ENCODE measurements at places on chromosomes 2 and 18. TPM values are rescaled to one million over a fixed set of nuclear protein-coding genes. Genes with fewer than 3 reads are reported as not detected.

DNA sequence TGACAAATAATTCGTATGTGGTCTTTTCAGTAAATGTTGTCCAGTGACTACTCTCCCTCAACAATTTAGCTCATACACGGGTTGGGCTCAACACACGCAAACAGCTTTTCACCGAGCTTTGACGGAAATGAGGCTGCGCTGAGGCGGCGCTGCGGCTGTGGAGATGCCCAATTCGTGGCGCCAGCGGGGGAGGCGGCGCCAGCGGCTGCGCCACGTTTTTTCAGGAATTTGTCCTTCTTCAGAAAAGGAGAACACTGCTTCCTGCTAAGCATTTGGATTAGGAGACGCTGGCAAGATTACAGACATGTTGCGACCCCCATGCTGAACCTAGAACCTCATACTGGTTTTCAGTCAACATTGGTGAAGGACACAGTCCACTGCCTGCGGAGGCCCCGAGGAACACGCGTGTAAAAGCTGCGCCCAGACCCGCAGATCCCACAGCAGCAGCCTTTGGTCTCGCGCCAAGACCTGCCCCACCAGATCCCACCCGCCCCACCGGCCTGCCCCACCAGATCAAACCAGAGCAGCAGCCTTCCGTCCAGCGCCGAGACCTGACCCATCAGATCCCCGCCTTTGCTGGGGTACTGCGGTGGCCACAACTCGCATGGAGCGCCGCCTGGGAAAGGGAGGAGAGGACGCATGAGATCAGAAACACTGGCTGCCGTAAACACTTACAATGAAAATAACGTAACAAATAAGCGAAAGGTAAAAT, 173.8 kb downstream of the TMEM18 start:
- H3K27ac ChIP-seq = no peak overlapping the region
- H3K4me3 ChIP-seq = no peak overlapping the region
- no peaks in the 10 kb centered on the region for H3K4me1 ChIP-seq
- no peaks in the 10 kb centered on the region for H3K36me3 ChIP-seq
- DNase-seq = peak; percentile 64

GRCh38 chr2:150549381-150549780, 61.9 kb upstream of the RND3 start:
- H3K27me3 ChIP-seq = no peaks in the 10 kb centered on the region
- DNase-seq = no peak
- no peak overlapping the region for H3K4me3 ChIP-seq
- H3K4me1 ChIP-seq = no peaks in the 10 kb centered on the region

DNA sequence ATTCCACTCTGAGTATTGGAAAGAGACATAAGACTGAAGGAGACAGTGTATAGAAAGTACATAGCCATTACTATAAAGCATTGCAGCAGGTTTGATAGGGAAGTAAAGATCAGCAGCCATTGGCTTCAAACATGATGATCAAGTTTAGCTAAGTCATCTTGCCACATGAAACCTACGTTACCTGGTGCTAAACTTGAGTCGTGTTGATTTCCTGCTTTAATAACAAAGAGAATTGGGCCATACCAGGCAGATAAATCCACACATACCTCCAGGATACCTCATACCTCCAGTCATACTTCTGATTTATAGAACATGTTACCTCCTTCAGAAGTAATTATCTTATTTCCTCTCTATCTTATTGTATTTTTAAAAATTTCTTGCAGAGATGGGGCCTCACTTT, 10.3 kb upstream of the KYNU start:
- DNase-seq = no peak
- no peaks in the 10 kb centered on the region for H3K27me3 ChIP-seq
- H3K27ac ChIP-seq = peak overlapping the region; percentile 27
- no peaks in the 10 kb centered on the region for H3K36me3 ChIP-seq
- peaks cover 16% of the 10 kb centered on the region for H3K4me1 ChIP-seq

The TMEM37 gene
- total RNA-seq = 3.2 TPM

The LIMS3 gene
- 2.2 TPM for total RNA-seq
